ENCODE measurements at places on chromosomes 5 and 9.

DNA sequence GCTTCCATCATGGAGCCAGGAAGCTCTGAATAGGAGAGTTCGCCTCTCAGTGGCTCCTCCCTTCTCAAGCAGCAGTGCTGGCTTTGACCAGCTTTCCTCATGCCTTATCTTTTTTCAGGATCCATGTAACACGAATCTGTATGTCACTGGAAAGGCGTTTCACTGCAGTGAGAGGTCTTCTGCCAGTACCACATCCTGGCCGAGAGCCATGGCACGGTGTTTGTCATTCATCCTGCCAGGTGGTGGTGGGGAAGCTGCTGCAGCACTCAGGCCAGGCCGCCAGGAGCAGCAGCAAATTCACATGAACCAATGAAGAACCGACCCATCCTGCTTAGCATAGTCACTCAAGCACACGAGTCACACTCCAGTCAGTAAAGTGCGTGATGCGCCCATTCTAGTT is 179.0 kb downstream of the FANCC start:
- DNase-seq: no peak

GRCh38 chr5:83507431-83507830 is 35.9 kb downstream of the VCAN start:
- no peak for DNase-seq

DNA sequence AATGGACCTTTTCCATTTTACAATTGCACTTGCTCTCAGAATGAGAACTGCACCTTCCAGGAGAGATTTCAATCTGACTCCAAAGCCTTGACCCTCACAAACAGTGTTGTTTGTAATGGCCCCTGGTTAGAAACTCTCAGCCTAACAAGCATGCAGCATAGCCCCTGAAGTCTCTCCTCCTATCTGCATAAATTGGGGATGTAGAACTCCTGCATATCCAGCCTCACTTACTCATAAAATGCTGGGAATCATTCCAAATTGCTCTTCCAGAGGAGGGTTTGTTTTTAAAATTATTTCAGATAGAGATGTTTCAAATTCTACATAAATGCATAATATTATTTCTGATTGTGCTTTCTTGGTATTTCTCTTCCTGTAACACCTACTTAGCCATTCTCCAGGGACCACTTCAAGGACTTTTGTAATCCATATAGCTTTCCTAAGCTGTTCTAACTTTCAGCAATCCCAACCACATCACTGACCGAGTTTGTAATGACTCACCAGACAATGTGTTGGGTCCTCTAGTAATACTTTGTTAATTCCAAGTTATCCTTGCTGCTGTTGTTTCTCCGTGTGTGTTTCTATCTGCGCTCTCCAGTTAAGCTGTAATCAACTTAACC is 143.8 kb upstream of the CCDC152 start:
- DNase-seq: no peak

DNA sequence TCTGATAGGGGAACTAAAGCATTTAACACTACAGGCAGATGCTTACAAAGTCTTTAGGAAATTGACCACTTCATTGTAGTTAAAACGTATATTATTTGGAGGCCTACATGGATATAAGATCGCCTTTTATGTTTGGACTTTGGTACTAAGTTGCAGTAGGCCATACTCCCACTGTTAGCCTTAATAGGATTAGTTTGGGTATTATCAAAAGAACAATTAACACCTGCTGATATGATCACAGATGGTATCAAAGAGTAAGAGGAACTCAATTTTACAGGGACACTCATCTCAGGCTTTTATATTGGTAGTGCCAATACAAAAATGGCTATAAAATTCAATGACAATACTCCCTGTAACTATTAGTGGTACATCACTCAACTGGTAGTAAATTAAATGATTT is 1183.0 kb downstream of the MAT2B start:
- DNase-seq: no peak

GRCh38 chr9:13485068-13485596 is 205.6 kb upstream of the MPDZ start:
- DNase-seq: no peak

DNA sequence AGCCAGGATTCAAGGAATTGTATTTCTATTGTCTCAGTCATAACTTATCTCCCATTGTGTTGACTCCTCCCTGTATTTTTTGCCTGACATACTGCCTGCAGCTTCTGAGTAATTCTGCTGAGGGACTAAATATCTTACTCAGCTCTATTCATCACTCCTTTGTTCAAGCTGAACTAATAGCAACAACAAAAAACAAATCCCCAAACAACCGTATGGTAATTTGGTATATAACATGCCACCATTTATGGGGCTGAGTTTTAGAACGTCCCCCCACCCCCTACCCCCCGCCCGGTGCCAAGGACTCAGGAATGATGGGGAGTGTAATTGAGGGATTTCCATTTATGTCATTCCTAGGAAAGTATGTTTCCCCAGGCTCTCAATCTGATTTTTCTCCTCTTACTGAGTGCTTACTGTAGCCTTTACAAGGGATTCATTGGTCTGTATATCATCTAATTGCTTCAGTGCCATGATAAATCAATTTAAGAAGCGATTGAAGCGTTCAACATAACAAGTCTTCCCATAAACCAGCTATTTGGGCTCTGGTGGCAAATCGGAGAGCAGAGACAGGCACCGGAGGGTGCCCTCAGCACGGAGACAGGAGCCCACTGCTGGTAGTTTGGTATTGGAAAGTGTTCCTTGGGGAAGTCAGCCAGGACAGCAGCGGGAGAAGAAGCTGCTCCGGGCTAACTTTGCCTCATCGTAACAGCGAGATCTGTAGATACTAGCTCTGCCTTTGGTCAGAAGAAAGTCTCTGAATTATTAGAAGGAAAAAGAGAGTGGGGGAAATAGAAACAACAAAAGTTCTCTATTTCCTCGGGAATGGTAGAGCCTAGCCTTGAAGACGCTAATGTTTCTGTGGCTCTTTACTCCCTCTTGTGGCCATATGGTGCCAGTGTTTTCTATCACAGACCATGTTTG is 40.7 kb upstream of the HSD17B4 start:
- DNase-seq: peak; percentile 49

- no peak for DNase-seq
These were observed 40.0 kb upstream of the MYO10 start for GRCh38 chr5:16975950-16976624.

GRCh38 chr5:152184266-152184665 is 220.8 kb downstream of the NMUR2 start:
- DNase-seq: no peak

GRCh38 chr9:108058135-108058814 is 568.7 kb upstream of the KLF4 start:
- no peak for DNase-seq

DNA sequence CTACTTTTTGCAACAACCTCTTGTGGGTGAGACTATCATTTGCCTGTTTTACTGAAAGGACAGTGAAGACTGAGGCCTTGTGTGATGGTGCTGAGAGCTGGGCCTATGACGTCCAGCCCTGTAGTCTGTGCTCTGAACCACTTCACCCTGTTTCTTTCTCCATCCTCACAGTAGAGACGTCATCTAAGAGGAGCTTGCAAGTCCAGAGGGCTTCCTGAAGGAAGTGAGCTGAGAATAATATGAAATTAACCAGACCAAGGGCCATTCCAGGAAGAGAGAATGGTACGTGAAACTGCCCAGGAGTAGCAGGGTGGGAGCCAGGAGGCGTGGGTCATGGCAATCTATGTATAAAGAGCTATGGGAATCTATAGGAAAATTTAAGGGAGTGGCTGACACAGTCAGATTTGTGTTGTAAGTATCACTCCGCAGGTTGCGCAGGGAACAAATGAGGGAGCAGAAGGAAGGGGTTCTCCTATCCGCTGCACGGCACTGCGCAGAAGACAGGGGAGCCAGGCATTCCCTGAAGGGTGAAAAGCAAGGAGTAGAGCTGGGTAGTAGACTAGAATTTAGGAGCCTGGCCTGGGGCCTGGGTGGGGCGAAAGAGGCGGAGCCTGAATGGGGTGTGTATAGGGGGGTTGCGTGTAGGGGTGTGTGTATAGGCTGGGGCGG is 596 bp upstream of the FGFR4 start:
- DNase-seq: no peak

GRCh38 chr5:6365977-6366590 is 12.3 kb downstream of the MED10 start:
- DNase-seq: no peak

DNA sequence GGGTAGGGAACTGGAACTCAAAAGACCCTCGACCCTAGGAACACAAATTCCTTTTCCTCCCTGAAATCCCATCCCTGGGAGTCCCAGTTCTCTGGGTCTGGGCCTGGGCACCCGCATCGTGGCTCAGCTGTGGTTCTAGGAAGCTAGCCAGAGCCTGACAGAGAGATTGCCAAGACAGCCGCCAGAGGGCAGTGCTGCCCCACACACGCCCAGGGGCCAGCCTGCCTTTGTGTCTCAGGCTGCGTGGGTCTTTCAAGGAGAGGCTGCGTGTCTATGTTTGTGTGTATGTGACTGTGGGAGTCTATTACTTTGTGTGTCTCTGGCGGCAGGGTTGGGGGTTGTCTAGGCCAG is 32.0 kb upstream of the TTLL11 start:
- DNase-seq: peak; percentile 54

GRCh38 chr9:25284365-25284764 is 393.9 kb downstream of the TUSC1 start:
- DNase-seq: no peak

GRCh38 chr9:13109781-13110180 is 169.7 kb downstream of the MPDZ start:
- no peak for DNase-seq

DNA sequence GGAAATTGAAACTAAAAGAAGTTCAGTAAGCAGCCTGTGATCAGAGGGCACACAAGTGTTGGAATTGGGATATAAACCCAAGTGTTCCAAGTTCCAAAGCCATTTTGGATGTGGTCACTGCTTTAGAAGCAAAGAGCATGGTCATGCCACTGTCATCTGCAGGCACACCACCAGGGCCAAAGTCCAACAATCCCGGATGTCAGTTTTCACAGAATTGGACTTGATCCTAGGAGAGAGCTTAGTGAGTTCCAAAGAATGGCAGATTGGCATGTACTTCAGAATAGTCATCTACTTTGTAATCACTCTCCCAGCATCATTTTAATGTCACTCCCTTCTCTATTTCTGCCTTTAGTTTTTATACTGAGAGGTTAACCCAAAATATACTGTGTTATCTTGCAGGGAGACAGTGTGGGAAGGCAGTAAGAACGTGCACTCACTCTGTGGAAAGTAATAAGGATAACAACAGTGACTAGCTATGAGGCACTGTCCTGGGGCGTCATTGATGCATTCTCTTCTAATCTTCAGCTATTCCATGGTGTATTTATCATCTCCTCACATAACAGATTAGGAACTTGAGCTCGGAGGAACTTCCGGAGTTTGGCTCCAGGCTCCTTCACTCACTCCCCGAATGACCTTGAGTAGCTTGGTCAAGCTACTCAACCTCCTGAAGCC is 388.0 kb downstream of the ACTL7B start:
- no peak for DNase-seq

- no peak for DNase-seq
These were observed 106.6 kb downstream of the PDE8B start for GRCh38 chr5:77316871-77317661.

GRCh38 chr5:73278693-73279092 is 105.7 kb downstream of the TMEM174 start:
- DNase-seq: no peak

DNA sequence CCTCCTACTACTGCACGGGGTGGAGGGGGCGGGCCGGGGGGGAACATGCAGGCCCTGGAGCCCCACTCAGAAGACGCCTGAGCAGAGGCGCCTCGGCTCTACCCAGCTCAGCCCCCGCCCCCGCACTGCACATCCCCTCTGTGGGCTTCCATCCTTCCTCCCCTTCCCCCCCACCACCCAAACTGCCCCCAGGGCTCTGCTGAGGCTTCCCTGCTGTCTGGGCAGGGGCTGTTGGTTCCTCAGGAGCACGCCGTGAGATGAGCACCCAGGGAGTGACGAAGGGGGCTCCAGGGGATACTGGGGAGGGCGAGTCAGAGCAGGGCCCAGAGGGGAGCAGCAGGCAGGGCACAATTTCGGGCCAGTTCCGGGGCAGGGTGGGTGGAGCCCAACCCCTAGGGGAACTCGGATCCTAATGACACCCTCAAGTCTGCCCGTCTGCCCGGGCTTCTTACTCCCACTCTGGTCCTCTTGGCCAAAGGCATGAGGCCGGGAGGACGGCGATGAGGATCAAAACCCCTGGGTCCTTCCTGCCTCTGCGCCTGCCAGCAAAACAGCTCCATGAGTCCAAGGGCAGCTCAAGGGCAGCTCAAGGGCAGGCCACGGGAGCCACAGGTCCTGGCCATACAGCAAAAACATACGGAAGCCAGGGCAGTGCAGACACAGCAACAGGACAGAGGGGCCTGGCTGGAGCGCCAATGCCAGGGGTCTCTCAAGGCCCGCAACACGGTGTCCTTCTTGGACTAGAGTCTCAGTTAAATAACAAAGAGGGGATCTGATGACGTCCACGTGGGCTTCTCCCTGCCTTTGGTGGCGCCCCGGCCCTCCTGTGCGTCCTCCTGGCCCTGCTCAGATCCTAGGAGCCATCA is 200.9 kb downstream of the AUH start:
- DNase-seq: no peak

DNA sequence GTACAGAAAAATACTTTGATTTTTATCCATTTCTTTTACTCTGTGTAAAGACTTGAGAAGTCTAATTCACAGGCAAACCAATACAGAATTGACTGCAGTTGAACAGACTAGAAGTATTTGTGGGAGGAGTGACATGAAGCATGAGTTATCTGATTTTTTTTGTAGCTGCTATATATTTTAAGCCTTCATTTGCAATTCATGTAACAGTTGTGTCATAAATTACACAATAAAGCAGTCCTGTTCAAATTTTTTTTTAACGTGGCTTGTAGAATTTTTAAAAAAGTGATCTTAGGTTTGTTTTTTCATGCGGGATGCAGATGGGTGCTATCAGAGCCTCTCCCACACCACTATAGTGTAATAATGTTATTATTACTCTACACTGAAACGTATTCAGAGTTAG is 2.9 kb upstream of the MAML1 start:
- DNase-seq: no peak

- DNase-seq: no peak
These were observed 177.0 kb downstream of the FGF18 start for GRCh38 chr5:171596391-171596878.

DNA sequence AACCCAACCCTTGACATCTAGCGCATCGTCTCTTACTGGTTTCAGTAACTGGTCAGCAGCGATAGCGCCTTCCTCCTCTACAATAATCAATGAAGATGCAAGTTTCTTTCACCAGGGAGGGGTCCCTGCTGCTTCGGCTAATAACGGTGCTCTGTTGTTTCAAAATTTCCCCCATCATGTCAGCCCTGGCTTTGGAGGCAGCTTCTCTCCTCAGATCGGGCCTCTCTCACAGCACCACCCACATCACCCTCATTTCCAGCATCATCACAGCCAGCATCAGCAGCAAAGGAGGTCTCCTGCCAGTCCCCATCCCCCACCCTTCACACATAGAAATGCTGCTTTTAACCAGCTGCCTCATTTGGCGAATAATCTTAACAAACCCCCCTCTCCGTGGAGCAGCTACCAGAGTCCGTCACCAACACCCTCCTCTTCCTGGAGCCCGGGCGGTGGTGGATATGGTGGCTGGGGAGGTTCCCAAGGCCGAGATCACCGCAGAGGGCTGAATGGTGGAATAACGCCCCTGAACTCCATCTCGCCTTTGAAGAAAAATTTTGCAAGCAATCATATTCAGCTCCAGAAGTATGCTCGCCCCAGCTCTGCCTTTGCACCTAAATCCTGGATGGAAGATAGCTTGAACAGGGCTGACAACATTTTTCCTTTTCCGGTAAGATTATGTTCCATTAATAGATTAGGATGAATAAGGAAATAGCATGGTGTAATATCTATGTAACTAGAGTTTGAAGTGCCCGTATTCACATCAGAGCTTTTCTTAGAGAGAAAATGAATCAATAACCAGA is 2.2 kb downstream of the CPEB4 start:
- DNase-seq: no peak

GRCh38 chr5:61254969-61255555 is 77.0 kb upstream of the ZSWIM6 start:
- DNase-seq: no peak

Data from effector memory CD4-positive, alpha-beta T cell (primary cell).